ENCODE measurements at places on chromosomes 1 and 21. TPM values are rescaled to one million over a fixed set of nuclear protein-coding genes. Genes with fewer than 3 reads are reported as not detected.

DNA sequence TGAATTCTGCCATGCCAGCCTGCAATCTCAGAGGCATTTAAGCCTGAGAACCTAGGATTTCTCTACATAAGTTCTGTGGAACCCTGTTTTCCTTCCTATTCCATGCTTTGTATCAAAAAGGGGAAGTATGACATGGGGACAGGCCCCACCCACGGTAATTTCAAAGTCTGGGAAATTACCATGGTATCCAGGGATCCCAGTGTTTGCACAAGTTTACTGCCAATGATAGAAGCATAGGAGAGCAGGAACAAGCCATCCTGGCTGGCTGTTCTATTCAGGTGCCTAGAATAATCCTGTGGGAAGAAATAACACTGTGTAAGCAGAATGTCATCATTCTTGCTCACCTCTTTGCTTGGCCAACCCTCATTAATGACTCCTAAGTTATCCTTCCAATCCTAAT is 53.8 kb upstream of the ATP1B1 start:
- DNase-seq, result no peak

DNA sequence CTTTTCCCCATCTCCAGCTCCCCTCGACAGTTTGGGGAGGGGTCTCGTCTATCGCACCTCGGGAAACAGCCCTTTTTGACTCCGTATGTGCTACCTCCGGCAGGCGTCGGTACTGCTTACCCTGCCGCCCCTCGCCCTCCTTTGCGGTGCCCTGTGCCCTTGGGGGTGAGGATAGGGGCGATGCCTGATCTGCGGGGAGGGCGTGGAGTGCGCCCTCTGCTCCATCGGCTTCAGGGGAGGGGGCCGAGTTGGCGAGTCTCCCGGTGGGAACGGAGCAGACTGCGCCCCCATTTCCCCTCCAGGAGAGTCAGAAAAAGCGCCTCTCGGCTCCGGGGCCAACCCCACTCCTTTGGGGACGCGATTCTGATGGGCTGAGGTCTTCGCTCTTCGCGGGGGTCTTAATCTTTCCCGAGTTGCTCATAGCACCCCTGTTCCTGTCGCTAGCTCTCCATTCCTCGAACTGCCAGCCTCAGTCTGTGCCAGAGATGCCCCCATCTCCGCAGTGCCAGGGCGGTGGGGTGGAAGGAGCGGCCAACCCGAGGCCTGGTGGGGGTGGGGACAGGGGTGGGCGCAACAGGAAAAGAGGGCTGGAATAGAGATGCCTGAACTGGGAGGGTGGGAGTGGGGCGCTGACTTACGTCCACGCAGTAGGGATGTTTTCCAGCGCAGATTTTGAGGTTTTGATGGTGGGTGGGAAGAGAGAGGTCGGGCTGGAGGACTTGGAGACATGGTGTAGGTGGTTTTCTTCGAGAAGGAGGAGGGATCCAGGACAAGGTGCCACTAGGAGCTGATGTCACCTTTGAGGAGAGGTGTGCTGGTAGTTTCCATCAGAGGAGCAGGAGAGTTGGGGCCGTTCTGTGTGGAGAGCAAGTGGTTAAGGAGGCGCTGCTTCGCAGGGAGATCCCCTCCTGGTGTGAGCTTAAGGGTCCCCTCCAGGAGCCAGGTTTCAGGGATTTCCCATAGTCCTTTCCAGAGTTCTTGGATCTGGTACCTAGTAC is 674 bp downstream of the PPFIA4 start:
- DNase-seq, result no peak

- DNase-seq, result no peak
Observed at GRCh38 chr1:93692026-93692425, 10.4 kb upstream of the BCAR3 start.

DNA sequence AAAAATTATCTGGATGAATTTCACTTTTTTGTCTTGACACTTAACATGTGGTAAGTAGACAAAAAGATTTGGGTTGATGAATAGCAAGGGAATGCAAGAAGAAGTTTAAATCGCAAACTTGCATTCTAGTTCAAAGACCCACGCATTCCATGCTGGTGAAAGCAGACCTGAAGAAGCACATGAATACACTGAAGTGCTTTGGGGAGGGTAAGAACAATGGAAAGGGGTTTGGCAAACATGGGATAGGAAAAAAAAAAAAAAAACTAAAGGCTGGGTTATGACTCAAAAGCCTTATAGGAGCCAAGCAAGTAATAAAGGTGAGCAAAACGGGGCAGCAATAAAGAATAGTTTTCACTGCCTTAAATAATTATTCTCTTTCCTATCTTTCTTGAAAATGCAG is 450.2 kb downstream of the LMO4 start:
- DNase-seq, result no peak

DNA sequence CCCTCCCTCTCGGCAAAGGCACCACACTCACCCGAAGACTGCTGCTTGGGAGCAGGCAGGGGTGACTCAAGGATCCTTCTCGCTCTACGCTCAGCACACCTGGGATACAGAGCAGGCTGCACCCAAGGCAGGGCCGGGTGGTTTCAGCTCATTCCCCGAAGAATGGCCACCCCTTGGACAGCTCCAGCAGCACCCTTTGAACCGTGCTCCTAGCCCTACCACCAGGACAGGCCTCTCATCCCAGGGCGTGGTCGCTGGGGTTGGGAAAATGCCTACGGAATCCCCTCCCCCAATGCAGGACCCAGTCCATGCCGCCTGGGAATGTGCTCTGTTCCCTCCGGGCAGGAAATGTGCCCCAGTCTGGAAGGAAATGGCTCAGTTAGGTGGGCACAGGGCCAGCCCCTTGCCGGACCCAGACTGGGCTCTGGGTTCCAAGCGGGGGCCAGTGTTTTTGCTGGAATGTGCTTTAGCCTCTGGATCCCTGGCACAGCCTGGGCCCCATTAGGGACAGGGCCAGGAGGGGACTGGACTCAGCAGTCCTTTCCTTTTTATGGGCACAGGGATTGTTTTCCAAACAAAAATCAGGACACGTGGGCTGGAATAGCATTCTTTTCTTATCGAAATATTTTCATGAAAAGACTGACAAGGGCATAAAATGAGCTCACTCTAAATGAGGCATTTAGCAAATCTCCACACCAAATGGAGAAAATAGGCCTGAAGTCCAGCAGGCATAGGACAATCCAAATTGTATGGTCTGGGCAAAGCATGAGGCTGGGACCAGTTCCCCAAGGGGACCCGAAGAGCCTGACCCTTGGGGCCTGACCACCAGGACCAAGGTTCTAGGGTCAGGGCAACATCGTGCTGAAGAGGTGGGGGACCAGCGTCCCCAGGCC is 7.3 kb downstream of the TMEM82 start:
- DNase-seq, result no peak

GRCh38 chr1:76006234-76006633 is 68.3 kb upstream of the ST6GALNAC3 start:
- DNase-seq, result no peak

- DNase-seq, result no peak
Observed at GRCh38 chr1:19723874-19724273, 59.2 kb downstream of the HTR6 start.

DNA sequence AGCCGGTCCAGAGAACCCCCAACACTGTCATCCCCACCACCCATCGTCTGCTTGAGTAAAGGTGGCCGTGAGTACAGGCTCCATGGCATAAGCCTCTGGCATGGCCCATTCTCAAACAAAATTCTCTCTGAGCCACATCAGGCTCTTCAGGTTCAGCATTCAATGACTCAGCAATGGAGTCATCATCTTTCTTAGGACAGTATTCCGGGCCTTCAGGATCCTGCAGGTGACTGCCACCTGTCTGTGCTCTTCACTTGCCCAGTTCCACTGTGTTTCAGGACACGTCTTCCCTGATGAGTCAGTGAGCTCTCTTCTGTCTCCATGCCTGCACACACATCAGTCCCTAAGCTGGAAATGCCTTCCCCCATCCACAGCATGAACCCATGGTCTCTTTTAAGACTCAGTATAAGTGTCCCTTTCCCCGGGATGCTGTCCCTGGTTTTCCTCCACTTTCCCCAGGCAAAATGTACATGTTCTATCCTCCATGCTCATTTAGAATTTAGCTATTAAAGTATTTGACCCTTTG is 81.1 kb upstream of the FGGY start:
- no peak for DNase-seq

DNA sequence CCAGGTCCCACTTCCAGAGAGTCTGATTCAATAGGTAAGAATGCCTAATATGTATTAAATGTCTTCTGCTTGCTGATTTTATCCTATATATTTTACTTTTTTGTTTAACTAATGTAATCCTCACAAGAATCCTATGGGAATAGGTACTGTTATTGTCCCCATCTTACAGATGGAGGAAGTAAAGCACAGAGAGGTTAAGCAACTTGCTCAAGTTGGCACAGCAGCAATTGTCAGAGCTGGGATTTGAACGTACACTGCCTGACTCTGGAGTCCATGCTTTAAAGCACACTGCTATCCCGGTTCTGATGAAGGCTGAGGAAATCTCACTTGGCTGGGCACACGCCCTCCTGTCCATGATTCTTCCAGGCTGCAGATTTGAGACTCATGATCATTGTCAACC is 62.8 kb downstream of the IGSF21 start:
- no peak for DNase-seq

- DNase-seq, result no peak
Observed at GRCh38 chr1:221664253-221664652, 77.6 kb downstream of the DUSP10 start.

Gene CSMD2
- 1.0 TPM for polyA plus RNA-seq

Gene C1orf185
- not detected for polyA plus RNA-seq

Gene MROH7
- 15.3 TPM for polyA plus RNA-seq

Gene YTHDF2
- 82.8 TPM for polyA plus RNA-seq

Gene TSHB
- polyA plus RNA-seq, result 0.54 TPM

Gene ARHGEF16
- polyA plus RNA-seq, result 18.3 TPM

Gene TTC22
- polyA plus RNA-seq, result 6.3 TPM
